Stimulated activated CD8-positive, alpha-beta memory T cell treated with anti-CD3 and anti-CD28 coated beads, Interleukin-4, amount 100 ng/mL, for 1 hour (primary cell): ENCODE measurements at places on chromosomes 3 and 15.

- no peak for DNase-seq
Observed at GRCh38 chr3:156395961-156396710, 158.8 kb downstream of the SSR3 start.

GRCh38 chr3:87674397-87675161 is 384.2 kb downstream of the CGGBP1 start:
- no peak for DNase-seq

- no peak for DNase-seq
Observed at GRCh38 chr3:39028546-39028945, 23.2 kb downstream of the SCN11A start.

DNA sequence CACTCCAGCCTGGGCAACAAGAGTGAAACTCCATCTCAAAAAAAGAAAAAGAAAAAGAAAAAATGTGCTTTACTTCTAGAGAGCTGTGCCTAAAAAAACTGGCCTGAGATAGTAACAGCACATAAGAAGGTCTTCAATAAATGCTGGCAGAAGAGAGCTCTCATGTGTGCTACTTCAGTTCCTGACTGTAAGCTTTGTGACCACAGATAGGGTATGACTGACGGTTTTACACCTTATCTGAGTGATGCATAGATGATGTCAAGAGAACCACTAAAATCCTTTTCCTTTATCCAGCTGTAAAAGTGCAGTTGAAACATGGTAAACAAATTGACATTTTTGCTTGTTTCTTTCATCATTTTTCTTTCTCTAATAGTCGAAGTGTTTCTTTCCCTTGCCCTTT is 127.9 kb downstream of the C3orf70 start:
- DNase-seq = no peak

DNA sequence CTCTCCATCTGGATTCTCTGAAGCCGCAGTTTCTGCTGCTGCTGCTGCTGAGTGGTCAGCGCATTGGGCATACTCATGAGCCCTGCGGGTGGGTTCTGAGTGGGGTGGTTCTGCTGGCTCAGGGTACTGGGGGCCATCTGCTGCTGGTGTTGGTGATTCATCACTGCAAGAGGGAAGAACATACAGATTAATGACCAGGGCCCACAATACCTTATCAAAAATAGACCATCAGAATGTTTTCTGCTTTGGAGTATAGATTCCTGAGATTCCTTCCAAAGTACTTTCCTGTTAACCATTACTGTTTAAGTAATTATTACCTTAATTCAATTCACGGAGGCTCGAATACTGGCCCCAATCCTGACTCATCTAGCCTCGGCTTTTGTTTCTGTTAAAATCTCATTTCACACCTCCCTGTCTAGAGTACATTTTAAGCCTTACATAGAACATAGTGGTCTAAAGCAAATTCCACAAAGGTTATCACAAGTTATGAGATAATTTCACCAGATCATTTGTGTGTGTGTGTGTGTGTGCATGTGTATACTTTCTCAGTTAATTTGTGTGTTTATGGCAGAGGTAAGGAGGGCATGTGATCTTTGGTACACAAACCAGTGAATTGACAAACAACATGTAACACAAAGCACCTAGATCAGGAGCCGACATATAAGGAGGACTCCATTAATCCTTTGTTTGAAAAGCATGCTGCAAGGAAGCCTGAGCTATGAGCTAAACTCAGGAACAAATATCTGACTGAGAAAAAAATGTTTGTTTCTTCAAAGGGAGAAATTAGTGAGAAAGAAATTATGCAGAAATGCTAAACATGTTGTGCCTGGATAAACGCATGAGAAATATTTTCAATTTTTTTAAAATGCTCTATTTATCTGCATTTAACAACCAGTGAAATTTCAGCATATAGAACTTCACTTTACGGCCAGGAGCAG is 68.1 kb downstream of the TM4SF4 start:
- DNase-seq = no peak
